ENCODE measurements at places on chromosomes 3 and 15. TPM values are rescaled to one million over a fixed set of nuclear protein-coding genes. Genes with fewer than 3 reads are reported as not detected.

The ATP10A gene
- total RNA-seq, result not detected

The C3orf20 gene
- total RNA-seq, result not detected

The CHRM5 gene
- not detected for total RNA-seq

The KBTBD12 gene
- 0.07 TPM for total RNA-seq

The PAQR5 gene
- total RNA-seq, result 1.3 TPM

The C3orf49 gene
- not detected for total RNA-seq

The CSTA gene
- total RNA-seq, result 0.30 TPM

The CCR2 gene
- total RNA-seq, result 0.12 TPM

The PLD1 gene
- total RNA-seq, result 7.6 TPM

The CLSTN2 gene
- total RNA-seq, result 7.6 TPM

The BUB1B gene
- total RNA-seq, result 47.1 TPM

The SNRPA1 gene
- 27.6 TPM for total RNA-seq

The GOLGA8T gene
- not detected for total RNA-seq

The TUSC7 gene
- total RNA-seq, result not detected

The ERC2 gene
- total RNA-seq, result 1.2 TPM

The ITIH3 gene
- total RNA-seq, result not detected

The CHRD gene
- 0.42 TPM for total RNA-seq

The VPS33B gene
- 7.3 TPM for total RNA-seq

The TGM5 gene
- not detected for total RNA-seq

The ELL3 gene
- 0.86 TPM for total RNA-seq

The PP2D1 gene
- not detected for total RNA-seq

The CX3CR1 gene
- 0.02 TPM for total RNA-seq

The MKRN3 gene
- 9.3 TPM for total RNA-seq

The GRIP2 gene
- 6.8 TPM for total RNA-seq

The RTP3 gene
- total RNA-seq, result 0.20 TPM

The SCN11A gene
- not detected for total RNA-seq

The PLSCR5 gene
- total RNA-seq, result not detected

The EXD1 gene
- total RNA-seq, result not detected

The GOLGA8S gene
- not detected for total RNA-seq

The TRIM59 gene
- total RNA-seq, result 17.4 TPM

The TEX55 gene
- total RNA-seq, result not detected

The NME9 gene
- not detected for total RNA-seq

The P2RY13 gene
- total RNA-seq, result not detected

The STRIT1 gene
- not detected for total RNA-seq

The LTK gene
- not detected for total RNA-seq

The ACY1 gene
- 26.4 TPM for total RNA-seq

The PRR20G gene
- not detected for total RNA-seq

The UTS2B gene
- total RNA-seq, result 10.3 TPM

The GALNT15 gene
- 2.1 TPM for total RNA-seq

The CLDN18 gene
- total RNA-seq, result not detected

The TMEM212 gene
- not detected for total RNA-seq

The ECE2 gene
- not detected for total RNA-seq

Measured in M059J (cell line).